ENCODE measurements at places on chromosomes 12 and 14.

DNA sequence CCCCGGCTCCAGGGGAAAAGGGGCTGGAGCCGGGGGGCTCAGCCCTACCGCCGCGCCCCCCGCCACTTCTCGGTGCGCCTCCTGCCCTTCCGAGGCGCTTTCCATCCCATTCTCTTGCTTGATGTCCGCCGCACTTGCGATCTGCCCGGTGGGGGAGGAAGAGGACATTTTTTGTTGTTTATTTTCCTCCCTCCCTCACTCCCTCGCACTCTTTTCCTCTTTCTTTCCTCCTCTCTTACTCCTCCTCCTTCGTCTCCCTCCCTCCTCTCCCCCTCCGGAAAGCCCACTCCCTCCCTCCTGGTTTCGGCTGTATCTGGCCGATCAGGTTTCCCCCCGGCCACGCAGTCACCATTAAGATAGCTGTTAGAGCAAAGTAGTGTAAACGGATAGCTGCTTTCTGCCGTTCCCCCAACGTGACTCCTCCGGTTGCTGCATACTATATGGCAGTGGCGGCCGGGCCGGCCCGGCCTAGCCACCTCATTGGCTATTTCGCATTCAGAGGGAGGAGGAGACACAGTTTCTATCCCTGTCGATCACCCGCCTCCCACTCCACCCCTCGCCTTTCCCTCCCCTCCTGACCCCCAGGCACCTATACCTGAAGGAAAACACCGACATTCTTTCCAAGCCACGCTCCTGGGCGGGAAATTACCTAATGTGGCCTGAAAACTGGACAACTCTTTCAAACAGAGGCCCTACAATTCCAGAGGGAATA is at the start of gene SIX4:
Gene SIX4 (minus strand): TSS at position 445 of the 712 bp plus-strand sequence. CDS start 277 bp downstream, at position 168.
- peak; percentile 34 for DNase-seq

GRCh38 chr12:40561395-40561966 is 130.8 kb upstream of the CNTN1 start:
- no peak for DNase-seq

DNA sequence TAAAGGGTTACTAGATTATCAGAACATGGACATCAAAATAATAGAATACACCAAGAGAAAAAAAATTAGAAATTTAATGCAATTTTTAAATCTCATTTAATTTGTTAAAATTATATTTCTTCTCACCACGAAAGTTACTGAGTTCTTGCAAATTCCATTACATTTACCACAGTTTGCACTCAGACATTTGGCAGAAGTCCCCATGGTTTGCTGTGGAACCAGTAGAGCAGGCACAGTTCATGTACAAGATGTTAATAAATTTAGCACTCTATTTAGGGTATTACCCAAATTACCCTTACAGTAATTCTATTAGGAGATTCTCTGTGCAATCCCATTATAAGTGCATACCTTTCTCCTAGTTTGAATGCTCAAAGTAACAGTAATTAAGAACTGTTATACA is 9.7 kb downstream of the SCN8A start:
- no peak for DNase-seq

DNA sequence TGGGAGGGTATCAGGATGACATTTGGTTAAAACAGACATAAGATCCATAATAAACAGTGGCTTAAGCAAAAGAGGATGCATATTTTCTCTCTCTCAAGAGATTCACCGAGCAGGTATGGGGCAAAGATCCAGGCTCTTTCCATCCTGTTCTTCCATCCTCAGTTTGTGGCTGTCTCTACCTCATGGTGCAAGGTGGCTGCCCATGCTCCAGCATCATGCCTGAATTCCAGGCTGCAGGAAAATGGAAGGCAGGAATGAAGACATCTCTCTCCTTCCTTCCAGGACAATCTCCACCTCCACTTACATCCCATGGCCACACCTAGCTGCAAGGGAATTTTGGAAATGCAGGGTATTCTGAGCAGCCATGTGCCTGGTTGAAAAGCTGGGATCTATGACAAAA is 136.0 kb downstream of the GLT1D1 start:
- no peak for DNase-seq

GRCh38 chr12:93380480-93381121 is 2.9 kb downstream of the NUDT4 start:
- no peak for DNase-seq

DNA sequence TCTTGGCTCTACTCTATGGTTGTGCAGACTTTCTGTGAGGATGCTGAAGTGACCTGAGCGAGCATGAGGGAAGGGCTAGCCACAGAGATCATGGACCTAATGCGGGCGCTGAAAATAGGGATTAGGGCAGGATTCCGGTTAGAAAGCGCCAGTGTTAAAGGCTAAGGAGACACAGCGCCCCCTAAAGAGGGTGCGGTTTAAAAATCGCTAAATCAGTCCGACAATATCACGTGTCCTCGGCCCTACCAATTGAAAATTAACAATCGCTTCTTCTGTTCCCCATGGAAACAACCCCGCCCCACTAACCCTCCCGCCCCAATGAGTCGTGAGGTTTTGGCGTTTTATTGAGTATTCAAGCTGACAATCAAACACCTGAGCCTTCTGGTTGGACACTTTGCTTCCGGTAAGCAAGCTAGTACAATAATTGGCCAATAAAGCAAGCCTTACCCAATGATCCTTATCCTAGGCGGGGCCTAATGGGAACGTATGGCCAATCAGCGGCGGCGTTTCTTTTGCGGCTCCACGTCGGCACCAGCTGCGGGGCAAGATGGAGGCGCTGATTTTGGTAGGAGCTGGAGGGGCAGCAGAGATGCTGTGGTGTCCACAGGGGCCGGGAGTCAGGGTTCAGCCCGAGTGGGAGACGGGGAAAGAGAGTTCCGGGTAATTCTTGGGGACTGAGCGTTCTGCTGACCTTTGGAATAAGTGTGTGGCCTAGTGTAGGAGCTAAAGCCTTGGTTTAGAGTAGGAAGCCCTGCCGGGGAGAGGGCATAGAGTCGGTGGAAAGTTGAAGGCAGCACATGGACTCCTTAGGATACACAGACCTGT is at the start of gene COPZ1:
Gene COPZ1 (plus strand): TSS at position 515 of the 825 bp plus-strand sequence. CDS start 33 bp downstream, at position 548.
- peak; percentile 85 for DNase-seq

DNA sequence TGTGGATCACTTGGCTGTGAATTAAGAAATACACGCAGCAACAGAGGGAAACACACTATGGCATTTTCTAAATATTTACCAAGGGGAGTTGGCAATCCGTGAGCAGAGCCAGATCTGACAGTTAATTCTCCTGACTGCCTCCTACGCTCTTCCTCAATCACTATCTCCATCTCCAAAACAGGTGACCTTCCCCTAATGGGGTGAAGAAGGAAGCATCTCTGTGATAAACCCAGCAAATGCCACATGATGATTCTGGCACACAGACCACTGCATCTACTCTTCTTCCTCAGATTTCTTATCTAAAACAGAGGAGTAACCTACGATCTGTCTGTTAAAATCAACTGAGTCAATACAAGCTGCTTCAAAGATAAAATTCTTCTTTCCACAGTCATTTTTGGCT is 4.4 kb downstream of the SPTB start:
- DNase-seq, result no peak

DNA sequence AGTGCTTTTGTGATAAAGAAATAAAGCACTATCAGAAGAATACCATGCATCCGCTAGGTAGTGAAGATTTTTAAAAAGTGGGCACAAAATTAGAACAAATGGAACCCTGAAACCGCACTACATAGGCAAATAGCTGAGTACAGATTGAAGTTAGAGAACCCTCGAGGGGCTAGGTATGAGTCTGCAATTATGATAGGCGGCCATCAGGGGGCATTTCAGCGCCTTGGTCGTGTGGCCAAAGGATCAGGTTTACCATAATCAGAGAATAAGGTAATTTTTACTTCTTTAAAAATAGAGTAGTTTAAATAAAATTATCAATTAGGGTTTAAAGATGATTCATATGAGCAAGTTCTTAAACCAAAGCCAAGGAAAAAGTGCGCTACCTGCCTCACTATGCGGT is 129.8 kb downstream of the TMX1 start:
- no peak for DNase-seq

- peak; percentile 44 for DNase-seq
Observed at GRCh38 chr12:125683748-125684381, 618.6 kb downstream of the AACS start.

GRCh38 chr14:63677891-63678379 is 36.3 kb upstream of the WDR89 start:
- DNase-seq, result no peak

- DNase-seq, result no peak
Observed at GRCh38 chr14:75350505-75351060, 72.0 kb downstream of the FOS start.

DNA sequence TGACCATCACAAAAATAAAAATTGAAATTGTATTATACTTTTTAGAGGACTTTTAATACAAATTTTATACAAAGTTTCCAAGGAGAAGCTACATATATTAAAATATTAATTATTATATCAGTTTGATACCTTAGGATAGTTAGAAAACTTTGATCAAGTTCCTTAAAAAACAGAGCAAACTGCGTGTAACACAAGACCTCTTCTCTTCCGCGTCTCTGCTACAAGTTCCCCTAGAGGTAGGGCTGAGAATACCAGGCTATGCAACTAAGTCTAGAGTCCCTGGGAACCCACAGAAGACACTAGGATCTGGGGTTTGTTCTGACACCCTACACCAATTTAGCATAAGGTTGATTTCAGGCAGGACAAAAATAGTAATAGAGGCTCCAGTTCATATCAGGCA is 319.0 kb downstream of the FOXG1 start:
- DNase-seq, result no peak

- no peak for DNase-seq
Observed at GRCh38 chr12:12599750-12600643, 11.7 kb upstream of the CREBL2 start.

DNA sequence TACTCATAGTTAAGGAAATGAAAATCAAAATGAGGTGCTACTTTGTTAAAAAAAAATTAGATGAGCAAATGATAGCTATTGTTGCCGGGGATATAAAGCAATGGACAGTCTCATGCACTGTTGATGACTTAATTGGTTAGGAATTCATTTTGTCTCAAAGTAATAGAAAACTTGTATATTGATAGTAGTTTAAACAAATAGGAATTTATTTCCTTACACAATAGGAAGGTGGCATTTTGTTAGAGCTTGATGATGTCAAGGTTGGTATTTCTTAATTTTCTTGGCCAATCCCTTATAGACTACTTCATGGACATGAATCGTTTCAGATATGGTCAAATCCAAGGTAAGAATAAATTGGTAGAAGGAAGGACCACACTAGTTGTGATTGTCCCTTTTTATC is 7.8 kb downstream of the PRPF39 start:
- DNase-seq, result no peak

DNA sequence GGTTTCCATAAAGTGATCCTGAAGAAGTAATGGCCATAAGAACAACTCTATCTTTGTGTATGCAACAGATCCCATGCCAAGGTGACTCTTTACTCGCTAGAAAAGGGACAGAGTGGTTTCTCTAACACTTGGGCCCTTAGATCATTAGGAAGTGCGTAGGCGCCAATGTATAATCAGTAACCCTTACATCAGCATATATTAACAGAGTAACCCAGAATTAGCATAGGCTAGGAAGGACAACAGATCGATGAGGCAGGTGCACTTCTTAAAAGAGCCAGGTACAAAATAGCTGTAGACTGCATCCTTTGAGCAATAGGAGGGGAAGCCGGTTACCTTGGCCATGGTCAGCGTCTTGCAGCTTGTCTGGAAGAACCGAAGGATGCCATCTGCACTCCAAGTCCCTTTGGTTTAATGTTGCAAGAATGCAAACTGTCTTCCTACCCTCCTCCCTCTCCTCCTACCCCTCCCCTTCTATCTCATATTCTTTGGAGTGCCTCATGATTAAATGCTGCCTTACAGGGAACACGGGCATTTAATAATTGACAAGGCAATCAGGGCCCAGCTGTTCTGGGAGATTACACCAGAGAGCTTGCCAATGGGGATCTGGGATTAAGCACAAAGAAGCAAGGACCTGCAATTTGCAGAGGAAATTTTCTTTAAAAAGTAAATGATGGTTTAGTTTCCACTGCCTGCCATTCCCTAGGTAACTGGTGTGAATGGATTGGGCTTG is 8.0 kb downstream of the GSG1 start:
- no peak for DNase-seq

GRCh38 chr12:41100572-41100971 is 87.5 kb upstream of the PDZRN4 start:
- no peak for DNase-seq

DNA sequence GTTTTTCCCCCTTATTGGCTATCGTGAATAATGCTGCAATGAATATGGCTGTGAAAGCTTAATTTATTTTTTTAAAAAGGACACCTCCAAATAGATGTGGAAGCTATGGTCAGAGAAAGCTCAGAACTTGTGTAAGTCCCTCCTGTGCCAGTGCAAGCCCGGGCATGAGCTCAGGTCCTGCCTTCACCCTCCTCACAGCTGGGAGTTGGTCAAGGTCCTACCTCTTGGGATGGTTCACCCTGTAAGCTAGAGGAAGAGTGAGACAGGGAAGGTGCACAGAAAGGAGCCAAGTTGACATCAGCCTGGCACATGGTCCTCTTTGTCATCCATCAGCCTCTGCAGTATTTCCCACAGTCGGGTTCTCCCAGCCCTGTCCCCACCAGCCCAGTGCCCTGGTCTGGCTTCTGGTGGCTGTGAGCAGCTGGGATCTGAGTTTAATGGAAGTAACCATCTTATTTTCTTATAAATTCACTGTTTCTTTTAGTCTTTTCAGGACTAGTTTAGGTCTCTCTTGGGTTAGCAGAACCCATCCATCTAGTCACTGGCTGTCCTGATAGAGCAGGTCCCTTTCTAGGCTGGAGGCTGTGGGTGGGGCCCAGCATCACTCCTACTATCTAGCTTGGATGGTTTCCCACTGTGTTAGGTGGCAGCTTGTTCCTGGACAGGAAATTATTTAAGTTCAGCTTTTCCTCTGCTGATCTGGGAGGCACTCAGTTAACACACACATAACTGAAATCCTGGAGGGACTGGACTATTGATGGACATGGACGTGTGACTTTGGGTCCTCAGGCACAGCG is 11.8 kb upstream of the PLEKHG3 start:
- no peak for DNase-seq

GRCh38 chr12:128609861-128610260 is 213.9 kb downstream of the SLC15A4 start:
- no peak for DNase-seq

DNA sequence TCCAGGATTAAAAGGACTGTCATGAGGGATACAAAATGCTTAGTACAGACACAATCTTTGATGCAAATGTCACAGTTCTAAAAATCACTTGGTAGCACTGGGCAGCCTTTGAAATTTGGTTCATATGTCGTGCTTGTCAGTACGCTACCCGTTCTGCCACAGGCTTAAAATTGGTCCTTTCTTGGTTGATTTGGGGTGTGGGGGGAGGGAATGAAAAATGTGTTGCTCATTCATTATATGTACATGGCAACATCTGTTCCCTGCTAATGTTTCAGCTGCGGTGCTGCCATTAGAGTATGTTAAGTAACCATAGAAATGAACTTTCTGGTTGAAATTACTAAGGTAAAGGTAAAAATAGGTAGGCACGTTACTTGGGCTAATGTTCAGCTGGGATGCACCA is 155.4 kb upstream of the ARHGAP5 start:
- DNase-seq, result no peak

DNA sequence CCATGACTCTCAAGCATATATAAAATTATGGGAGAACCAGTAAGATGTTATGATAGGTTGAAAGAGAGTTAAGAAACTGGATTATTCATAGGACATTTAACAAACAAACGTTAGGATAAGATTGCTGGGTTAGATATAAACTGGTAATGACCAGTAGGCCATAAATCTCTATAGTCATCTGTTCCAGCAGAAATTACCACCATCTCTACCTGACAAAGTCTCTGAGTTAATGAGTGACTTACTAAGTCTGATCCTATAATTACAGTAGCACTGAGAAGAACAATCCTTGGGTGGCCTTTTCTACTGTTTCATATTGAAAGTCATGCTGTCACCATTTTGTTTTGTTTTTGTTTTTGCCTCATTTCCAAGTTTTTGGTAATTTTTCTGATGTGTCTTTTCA is 136.9 kb upstream of the CNOT2 start:
- no peak for DNase-seq
